ENCODE measurements at places on chromosomes 1 and 21.
A peak's percentile ranks its signal among the peaks of the same experiment; 100 is the strongest.

- DNase-seq, result no peak
These were observed 44.7 kb upstream of the POFUT2 start for GRCh38 chr21:45332415-45332814.

- DNase-seq, result no peak
These were observed 7.9 kb downstream of the MYBPHL start for GRCh38 chr1:109298666-109299557.

DNA sequence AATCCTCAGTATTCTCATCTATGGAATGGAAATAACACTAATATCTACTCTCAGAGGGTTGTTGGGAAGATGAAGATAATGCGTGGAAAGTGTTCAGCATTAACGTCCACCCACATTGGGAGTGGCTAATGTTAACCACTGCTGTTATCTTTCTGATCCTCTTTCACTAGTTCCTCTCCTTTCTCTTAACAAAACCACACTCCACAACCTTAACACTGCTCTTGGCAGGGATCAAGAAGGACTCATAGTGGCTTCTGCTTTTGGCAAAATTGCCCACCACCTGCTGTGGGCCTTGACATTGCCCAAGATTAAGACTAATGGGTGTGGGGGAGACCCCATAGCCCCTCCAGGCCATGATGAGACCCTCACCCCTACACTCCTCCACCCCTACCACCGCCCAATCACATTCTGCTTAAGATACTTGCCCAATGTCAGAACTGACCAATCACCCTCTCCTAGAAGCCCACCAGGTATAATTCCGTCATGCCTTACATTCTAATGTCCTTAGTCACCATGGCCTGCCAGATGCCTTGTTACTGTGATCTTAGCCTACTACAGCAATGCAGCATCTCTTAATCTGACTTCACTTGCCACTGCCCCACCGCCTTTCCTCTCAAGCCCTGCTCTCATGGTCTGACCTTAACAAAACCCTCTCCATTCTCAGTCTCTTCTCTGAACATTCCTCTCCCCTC, 27.1 kb downstream of the DHCR24 start:
- no peak for DNase-seq

- no peak for DNase-seq
These were observed 102.3 kb downstream of the TMEM53 start for GRCh38 chr1:44571712-44572571.

DNA sequence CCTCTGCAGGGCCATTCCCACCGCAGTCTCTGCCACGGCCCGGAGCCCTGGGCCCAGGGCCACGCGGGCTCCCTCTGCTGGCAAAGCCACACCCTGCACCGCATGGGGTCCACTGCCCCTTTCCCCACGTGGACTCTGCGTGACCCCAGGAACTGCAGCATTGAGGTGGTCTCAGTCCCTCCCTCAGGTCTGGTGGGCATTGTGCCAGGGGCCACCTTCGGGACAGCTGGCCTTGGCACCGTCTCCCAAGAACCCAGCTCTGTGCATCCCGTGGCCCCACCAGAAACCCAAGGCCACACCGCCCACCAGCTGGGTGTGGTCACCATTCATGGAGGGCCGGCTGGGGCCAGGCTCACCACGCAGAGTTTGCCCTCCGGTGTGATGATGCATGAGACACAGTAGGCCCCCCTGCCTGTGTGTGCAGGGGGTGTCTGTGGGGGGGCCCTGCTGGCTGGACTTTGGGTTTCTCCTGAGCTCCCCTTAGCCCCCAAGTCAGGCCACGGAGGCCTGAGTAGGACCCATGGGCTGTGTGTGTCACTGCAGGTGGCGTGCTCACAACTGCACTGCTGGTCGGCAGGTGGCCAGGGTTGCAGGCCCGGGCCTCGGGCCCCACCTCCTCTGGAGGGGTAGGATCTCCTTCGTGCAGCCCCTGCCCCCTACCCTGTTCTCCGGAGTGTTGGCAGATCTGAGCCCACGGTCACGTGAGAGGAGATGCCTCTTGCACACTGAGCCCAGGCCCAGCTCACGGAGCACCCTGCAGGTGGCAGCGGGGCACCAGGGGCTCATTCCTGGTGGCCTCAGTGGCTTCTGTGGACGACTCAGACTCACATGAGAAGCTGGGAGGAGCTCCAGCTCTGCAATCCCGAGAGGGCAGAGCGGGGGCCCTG, 5.8 kb downstream of the VWA1 start:
- DNase-seq, result peak; percentile 50

Measured in stimulated activated CD4-positive, alpha-beta T cell treated with anti-CD3 and anti-CD28 coated beads, Interleukin-1b, Interleukin-23, amount 100 ng/mL, for 1 hour (primary cell).